ENCODE measurements at places on chromosomes 13 and 19.

DNA sequence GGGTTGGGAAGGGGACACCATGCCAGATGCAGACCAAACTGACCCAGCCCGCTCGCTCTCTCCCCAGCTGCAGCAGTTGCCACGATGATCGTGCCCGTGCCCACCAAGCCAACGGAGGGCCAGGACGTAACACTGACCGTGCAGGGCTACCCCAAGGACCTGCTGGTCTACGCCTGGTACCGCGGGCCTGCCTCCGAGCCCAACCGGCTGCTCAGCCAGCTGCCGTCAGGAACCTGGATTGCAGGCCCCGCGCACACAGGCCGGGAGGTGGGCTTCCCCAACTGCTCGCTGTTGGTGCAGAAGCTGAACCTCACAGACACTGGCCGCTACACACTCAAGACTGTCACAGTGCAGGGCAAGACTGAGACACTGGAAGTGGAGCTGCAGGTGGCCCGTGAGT is 8.8 kb downstream of the CEACAM16 start:
- no peak for DNase-seq

- DNase-seq, result no peak
Observed at GRCh38 chr13:96403241-96403640, 313.3 kb downstream of the HS6ST3 start.

DNA sequence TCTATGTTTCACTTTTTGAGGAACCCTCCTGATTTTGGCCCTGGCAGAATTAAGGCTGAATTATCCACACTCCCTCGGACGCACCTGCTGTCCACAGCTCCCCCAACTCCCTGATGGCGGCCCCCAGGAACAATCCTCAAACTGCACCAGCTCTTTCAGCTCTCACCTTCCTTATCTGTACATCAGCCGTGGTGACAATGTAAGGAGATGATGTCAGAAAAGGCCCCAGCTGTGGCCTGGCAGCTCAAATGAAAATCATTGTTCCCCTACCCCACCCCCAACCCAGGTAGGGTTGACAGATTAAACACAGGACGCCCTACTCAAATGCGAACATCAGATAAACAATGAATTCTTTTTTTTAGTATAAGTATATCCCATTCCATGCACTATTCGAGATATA is 35.0 kb upstream of the KLF2 start:
- DNase-seq, result no peak

DNA sequence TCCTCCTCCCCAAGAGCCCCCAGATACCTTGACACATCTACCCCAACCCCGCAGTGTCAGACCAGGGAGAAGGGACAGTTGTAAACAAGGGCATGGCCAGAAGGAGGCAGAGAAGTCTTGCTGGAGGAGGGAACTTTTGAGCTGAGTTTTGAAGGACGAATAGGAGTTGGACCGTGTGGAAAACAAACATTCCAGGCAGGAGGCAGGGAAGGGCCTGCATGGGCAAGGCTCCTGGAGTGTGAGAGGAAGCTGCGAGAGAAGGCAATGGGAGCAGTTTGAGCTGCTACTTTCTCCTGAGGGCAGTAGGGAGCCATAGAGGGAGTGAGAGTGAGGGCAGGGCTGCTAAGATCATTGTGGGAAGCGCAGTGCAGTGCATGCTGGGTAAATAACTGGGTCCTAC is 23.3 kb downstream of the IL12RB1 start:
- DNase-seq, result no peak

GRCh38 chr19:15252398-15253018 is 20.3 kb upstream of the EPHX3 start:
- DNase-seq, result peak; percentile 41

GRCh38 chr13:52810526-52810925 is 37.9 kb downstream of the PCDH8 start:
- no peak for DNase-seq

DNA sequence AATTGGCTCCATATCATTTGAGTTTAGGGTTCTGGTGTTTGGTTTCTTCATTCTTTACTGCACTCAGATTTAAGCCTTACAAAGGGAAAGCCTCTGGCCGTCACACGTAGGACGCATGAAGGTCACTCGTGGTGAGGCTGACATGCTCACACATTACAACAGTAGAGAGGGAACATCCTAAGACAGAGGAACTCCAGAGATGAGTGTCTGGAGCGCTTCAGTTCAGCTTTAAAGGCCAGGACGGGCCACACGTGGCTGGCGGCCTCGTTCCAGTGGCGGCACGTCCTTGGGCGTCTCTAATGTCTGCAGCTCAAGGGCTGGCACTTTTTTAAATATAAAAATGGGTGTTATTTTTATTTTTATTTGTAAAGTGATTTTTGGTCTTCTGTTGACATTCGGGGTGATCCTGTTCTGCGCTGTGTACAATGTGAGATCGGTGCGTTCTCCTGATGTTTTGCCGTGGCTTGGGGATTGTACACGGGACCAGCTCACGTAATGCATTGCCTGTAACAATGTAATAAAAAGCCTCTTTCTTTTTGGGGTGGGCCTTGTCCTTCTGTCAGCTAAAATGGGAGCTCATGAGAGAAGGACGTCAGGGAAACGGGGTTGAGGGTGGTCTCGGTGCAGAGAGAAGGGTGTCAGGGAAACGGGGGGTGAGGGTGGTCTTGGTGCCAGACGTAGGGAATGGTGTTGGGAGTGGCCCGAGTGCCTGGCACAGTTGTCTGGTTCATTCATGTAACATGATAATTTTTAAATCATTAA is 26.0 kb downstream of the LAMP1 start:
- no peak for DNase-seq

GRCh38 chr13:107765724-107766401 is 449.5 kb downstream of the LIG4 start:
- DNase-seq, result peak; percentile 60

DNA sequence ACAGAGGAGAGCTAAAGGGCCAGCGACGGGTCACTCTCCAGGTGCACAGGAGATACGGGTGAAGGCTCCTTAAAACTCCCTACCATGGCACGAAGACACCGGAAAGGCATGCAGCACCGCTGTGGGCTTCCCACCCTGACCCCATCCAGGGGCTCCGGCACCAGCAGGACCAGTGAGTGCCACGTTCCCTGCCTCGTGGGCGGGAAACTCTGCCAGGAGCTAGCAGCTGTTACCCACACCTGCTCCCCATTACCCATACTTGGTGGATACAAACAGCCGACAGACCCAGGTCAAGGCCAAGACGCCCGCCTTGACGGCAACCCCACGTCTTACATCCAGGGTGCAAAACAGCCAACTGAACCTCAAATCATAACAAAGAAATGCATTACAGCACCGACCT is 56.7 kb downstream of the GNG7 start:
- DNase-seq, result no peak

GRCh38 chr19:33239223-33239975 is 13.7 kb upstream of the SLC7A10 start:
- no peak for DNase-seq

DNA sequence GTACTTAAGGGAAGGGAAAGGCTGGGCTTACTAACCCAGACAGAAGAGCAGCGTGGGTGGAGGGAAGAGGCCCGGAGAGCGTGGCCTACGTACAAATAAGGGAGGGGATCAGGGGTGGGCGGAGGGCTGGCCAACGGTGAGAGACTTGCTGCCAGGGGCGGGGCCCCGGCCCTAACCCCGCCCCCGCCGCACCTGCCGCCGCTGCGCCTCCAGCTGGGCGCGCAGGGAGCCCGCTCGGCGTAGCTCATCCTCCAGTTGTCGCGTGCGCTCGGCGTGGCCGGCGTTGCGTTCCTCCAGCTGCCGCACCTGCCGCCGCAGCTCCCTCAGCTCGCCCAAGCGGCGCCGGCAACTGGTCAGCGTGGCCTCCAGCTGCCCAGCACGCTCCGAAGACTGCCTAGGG is 5.7 kb downstream of the HOOK2 start:
- DNase-seq, result no peak

GRCh38 chr19:47156861-47157430 is 26.3 kb downstream of the SAE1 start:
- no peak for DNase-seq

GRCh38 chr13:48078251-48078656 is 16.6 kb downstream of the MED4 start:
- no peak for DNase-seq

All from iris pigment epithelial cell (primary cell).